ENCODE measurements at places on chromosomes 6 and 20.

DNA sequence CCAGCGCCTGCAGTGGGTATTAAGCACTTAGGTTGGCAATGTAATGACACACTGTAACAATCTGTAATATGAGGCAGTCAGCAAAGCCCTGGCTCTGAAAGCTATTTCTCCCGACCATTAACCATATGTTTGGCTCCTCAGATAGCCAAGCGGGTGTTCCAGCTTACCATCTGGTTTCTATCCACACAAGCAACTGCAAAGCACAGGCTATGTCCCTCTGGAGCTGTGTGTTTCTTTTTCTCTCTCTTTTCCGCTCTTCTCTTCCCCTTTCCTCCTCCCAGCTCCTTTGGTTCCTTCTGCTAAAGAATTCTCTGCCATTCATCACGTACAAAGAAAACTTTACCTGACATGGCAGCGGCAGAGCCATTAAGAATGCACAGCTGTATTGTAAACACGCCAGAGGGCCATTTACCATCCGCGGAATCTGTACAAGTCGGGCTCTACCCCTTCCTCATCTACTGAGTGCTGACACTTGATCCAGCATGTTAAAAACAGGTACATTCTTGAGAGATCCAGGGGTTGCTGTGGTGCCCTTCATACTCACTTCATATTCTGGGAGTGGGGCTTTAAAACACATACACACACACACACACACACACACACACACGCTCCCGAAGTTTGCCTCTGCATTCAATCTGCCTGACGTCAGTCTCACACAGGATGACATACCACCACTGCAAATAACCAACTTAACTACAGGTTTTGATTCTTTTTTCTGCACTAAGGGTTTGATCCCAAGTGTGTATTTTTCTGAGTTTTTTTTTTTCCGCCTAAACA is 77.2 kb downstream of the BACH2 start:
- DNase-seq = no peak

- DNase-seq = no peak
These were observed 37.3 kb downstream of the MRS2 start for GRCh38 chr6:24439858-24440539.

GRCh38 chr6:4316867-4317400 is 181.6 kb upstream of the ECI2 start:
- DNase-seq = no peak

GRCh38 chr20:17858450-17859001 is 110.1 kb downstream of the SNX5 start:
- no peak for DNase-seq

DNA sequence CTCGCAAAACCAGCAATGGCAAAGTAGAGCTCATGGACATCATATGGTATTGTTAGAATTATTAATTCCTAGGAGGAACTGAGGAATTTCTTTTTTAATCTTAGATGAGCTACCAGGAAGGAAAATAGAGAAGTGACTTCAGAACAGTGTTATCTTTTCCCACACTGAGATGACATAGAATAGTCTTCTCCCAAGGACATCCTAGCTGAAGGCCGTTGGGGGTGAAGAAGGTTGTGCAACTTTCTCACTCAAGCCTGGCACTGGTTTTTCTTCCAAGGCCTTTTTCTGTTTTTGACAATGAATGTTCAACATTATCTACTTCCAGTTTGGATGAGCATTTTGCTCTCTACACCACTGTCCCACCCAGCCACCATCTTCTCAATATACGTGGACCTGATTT is 35.8 kb upstream of the MAS1 start:
- DNase-seq = no peak

- no peak for DNase-seq
These were observed 22.7 kb downstream of the LYRM2 start for GRCh38 chr6:89615882-89616281.

GRCh38 chr20:2236256-2236655 is 59.5 kb upstream of the TGM3 start:
- no peak for DNase-seq

- DNase-seq = no peak
These were observed 35.9 kb downstream of the RIPOR3 start for GRCh38 chr20:50655311-50655880.

DNA sequence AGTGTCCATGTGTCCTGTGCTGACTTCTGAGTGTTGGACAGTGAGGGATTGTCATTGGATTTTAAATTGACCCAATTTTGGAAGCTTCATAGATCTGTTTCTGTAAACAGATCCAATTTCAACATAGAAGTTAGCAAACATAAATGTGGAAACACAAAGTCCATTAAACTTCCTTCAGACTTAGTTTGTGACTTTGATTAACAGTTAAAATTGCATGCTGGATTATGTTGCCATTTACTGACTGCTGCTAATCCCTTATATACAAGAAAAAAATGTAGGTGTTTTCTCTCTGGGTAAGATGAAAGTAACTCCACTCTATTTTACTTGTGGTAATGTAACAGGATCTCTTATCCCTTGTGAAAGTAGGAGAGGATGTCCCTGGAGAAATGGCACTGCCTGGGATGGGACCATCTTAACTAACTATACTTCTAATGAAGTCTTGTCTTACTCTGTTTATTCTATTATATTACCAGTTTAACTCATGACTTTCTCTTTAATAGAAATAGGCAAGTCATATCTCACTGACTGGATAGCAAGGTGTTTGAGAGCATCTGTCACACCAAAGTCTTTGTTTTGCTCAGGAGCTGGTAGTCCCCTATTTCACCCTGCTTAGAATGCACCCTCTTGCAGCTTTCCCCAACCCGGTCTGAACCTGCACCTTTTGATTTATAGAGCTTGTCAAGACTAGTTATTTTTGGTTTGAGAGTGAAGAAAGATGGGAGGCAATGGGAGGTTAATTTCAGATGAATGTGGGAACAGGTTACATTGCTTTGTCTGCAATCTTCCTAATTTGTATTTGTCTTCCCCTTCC is 7.2 kb downstream of the TPX2 start:
- no peak for DNase-seq

GRCh38 chr6:8110725-8111124 is 8.4 kb upstream of the EEF1E1 start:
- no peak for DNase-seq

- no peak for DNase-seq
These were observed 156.2 kb downstream of the QKI start for GRCh38 chr6:163570579-163571231.

- no peak for DNase-seq
These were observed 5.7 kb downstream of the LAMA2 start for GRCh38 chr6:128888444-128889175.

All from GM12892 (cell line).